ENCODE measurements at places on chromosomes 2 and 18.

DNA sequence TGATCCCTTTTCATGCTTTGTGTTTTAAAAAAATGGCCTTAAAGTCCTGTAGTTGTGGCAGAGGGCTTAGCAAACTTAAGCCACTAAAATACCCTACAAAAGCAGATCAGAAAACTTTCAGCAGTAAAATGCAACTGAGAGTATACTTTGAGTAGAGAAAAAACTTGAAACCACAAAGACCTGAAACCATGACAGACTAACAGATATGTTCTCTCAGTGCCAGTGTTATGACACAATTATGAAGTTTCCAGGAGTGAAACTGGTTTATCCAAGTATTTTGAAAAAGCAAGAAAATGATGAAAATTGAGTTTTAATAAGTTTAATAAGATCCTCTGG, 74.5 kb downstream of the SPRED2 start:
- no peak for DNase-seq

GRCh38 chr2:64727013-64727767, 73.5 kb upstream of the SERTAD2 start:
- no peak for DNase-seq

DNA sequence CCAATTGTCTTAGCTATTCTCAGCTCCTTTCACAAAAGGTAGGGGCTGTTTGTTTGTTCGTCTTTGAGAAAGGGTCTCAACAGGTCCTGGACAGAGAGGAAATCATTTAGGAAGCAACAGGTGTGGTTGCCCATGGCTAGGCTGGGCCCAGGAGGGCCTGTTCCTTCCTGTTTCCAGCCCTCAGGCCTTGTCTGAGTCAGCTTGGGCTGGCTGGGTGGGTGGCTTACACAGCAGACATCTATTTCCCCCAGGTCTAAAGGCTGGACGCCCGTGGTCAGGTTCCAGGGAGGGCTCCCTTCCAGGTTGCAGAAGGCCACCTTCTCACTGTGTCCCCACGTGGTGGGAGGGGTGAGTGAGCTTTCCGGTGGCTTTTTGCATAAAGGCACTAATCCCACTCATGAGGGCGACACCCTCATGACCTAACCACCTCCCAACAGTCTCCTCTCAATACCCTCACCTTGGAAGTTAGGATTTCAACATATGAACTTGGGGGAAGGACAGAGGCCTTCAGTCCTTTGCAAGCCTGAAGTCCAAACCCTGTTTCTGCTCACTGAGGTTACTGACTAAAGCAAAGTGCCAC, 45.5 kb downstream of the ARHGEF4 start:
- DNase-seq: no peak

GRCh38 chr2:137737559-137737958, 226.7 kb upstream of the HNMT start:
- no peak for DNase-seq

GRCh38 chr2:201182650-201183364, at the start of gene CASP10:
Gene CASP10 (plus strand): TSS chr2:201183141. CDS start chr2:201185778, 2,637 bp downstream.
- DNase-seq: no peak

DNA sequence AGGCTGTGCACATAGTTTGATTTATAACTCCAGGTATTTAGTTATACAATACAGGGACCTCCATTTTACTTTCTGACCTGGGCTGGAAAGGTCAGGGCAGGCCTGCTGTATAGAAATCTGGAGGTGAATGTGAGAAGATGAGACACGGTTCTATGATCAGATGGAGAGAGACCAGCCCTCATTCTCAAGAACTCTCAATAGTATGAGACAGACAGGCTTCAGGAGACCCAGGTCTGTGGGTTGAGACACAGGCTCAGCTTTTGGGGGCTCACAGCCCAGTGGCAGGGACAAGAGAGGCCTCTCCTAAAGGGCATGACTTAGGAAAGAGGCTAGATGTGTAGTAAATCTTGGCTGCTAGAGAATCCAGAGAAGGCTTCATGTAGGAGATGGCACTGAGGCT, 719 bp upstream of the ATP6V1B1 start:
- DNase-seq: no peak

DNA sequence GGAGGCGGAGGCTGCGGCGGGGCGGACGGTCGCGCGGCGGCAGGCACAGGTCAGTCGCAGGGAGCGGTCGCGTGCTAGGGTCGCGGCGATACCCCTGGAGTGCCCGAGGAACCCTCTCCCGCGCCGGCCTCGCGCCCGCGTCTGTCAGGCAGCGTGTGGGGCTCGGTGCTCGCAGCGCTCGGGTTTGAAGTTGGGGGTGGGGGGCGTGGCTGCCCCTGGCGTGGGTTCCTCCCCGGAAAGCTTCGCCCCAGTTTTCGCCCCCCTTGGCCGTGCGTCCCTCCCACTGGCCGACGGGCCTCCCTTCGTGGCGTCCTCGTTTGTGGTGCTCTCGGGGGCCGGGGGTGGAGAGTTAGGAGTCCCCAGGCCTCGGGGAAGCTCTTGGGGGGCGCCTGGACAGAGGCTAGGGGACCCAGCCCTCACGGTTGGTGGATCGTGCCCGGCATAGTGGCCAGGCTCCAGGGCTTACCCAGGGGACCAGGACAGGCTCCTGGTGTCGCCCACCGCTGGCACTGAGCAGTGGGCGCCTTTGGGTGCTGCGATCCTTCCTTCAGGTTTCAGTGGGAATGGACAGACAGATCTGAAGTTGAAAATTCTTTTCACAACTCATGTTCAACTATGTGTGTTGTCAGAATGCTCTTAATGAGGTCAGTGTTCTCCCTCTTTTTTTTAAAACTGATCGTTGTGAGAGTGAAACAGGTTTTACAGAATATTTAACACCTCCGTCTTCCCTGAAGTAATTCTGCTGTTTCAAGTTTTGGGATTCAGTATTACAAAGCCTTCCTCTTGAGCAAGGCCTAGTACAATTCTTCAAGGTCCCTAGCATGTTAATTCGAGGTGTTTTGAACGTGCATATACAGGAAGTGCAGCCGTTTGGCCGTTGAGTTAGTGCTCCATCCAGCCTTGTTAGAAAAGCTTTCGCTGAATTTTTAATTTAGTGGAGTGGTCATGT, 604 bp downstream of the RALBP1 start:
- DNase-seq: peak; percentile 20

- DNase-seq: no peak
Observed at GRCh38 chr2:190446193-190446592, 38.0 kb downstream of the MFSD6 start.

DNA sequence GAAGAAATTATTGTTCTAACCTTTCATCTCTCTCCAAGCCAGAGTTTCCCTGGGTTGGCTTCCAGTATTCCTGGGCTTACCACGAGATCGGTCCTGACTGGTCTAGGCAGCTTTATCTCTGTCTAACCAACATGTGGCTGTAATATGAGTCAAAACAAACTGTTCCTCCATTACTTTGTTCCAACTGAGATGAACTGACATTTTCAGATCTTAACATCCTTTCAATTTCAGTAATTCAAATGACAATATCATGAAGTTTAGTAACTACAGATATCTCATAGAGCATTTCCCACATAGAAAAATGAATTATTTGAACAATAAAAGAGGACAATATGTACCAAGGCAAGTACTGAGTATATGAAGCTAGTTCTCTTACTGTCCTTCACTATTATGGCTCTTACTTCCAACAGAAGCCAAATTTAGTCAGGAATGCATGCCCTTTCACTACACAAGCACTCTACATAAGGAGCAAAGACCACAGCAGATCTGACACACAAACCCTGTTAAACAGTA, 15.5 kb downstream of the SLC25A12 start:
- no peak for DNase-seq

GRCh38 chr2:190891372-190891771, 10.8 kb downstream of the GLS start:
- no peak for DNase-seq

- no peak for DNase-seq
Observed at GRCh38 chr18:6273423-6273822, 141.3 kb downstream of the L3MBTL4 start.

GRCh38 chr2:132568656-132569055, 101.3 kb downstream of the LYPD1 start:
- no peak for DNase-seq

GRCh38 chr2:102992607-102993006, 230.8 kb downstream of the TMEM182 start:
- no peak for DNase-seq

GRCh38 chr2:121140734-121141133, 144.3 kb downstream of the TFCP2L1 start:
- DNase-seq: no peak
